Esophagus squamous epithelium (tissue), 5 donors: ENCODE measurements at places on chromosomes 5 and 9.

- no peak for DNase-seq
These were observed 451.1 kb downstream of the BRINP1 start for GRCh38 chr9:118918180-118918579.

DNA sequence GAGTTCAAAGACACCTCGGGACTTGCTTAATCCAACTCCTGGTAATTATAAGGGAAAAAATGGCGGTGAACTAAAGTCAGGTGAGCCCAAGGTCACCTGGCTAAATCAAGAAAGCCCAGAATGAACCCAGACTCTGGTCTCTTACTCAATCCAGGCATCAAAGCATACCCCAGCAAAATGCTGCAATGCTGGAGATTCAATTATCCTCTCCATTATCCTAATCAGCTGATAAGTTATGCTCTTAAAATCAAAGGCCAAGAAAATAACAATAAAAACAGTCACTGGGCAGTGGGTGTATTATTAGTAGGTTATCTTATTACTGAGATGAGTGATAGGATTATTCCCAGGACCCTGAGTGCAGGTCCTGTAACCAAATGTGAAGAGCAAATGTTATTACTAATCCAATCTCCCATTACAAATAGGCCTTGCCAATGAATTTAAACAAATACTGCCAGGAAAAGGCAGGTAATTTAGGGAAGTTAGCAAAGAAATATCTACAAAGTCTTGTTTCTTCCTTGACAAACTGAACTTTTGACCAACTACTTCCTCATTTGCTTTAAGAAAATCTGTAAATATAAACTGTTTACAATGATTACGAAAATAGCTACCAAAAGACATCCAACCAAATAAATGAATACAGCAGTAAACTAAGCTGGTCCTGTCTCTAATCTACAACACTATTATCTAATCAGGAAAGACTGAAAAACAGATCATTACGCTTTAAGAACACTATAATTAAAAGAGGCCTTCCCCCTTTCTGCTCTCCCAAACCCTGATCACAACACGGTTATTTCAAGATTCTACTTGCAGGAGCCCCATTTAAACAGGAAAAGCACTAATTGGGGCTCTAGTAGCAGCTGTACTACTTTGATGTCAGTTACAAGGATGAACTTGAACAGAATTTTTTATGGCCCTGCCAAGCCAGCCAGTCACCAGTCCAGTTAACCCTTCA lies 103.2 kb downstream of the MED27 start:
- no peak for DNase-seq

- DNase-seq = no peak
These were observed 52.8 kb upstream of the XPA start for GRCh38 chr9:97749928-97750327.

DNA sequence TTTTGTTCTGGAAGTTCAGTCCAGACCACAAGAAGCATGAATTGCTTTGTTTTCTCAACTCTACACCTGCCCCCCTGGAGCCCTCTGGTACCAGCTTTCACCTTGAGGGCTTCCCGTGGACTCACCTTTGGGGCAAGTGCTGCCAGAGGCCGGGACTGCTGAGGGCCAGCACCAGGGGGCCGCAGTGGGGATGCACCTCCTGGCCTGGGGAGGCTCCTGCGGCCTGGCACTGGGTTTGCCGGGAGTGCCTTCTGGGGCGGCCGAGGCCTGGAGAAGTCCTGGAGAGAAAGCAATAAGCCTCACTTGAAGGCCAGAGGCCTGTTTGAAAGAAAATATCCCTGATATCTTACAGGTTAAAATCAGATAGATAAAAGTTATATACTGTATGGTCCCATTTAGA lies 21.7 kb downstream of the NIPAL4 start:
- no peak for DNase-seq

DNA sequence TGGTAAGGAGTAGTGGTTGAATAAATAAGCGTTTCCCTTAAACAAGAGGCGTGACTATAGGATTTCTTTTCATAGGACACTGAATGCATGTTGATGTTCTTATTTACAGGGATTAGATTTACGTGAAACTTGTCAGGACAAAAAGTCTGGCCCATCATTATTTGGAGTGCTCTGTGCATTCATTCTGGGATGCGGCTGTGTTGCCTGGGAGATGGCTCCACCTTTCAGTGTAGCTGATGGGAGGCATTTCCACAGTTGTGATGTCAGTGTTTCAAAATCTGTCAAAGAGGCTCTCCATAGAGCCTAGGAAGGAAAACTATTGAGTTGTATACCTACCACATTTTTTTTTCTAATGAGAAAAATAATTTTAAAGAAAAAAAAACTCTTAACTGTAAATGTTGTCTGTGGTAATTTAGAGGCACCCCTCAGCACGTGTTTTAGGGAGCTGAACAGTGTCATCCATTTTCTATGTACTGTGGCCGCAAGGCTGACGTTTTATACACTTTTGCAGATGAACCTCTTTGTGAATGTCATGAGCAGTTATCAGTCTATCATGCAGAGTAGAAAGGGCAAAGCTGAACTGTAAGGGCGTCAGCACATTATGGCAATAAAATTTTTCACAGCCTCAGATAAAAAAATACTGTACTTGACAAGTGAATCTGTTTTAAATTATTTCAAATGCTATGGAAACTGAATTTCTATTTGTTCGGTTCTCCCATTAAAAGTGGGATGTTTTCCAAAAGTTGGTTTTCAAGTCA lies 202.7 kb downstream of the PBX3 start:
- DNase-seq = no peak

DNA sequence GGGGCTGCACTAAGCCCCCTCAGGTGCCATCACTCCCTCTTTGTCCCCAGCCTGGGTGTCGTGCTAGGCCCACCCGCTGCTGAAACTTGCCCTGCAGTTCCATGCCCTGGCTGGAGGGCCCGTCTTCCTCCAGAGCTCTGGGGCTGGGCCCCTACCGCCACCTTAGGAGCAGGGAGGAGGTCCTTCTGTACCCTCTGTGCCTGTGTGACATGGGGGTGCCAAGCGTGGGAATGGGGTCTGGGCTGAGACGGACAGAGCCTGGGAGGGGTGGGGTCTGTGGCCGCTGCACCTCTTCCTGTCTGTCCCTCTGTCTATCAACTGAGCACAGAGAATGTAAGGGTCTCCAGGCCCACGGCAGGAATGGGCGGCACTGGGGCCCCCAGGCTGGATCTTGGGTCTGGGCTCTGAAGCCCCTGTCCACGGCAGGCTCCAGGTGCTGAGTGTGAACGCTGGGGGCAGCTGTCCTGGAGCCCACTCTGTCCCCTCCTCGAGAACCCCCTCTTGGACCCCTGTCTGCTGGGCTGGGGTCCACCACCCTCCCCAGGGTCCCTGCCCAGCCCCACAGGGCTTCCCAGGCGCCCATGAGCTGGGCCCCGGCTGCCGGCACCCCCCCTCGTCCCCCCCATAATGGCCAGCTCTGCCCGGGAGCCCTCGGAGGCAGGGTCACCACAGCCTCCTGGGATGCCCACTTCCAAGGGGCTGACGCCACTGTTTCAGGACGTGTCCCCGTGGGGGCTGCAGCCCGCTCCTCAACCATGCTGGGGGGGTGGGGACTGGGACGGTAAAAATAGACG lies 15.8 kb upstream of the NRARP start:
- no peak for DNase-seq

DNA sequence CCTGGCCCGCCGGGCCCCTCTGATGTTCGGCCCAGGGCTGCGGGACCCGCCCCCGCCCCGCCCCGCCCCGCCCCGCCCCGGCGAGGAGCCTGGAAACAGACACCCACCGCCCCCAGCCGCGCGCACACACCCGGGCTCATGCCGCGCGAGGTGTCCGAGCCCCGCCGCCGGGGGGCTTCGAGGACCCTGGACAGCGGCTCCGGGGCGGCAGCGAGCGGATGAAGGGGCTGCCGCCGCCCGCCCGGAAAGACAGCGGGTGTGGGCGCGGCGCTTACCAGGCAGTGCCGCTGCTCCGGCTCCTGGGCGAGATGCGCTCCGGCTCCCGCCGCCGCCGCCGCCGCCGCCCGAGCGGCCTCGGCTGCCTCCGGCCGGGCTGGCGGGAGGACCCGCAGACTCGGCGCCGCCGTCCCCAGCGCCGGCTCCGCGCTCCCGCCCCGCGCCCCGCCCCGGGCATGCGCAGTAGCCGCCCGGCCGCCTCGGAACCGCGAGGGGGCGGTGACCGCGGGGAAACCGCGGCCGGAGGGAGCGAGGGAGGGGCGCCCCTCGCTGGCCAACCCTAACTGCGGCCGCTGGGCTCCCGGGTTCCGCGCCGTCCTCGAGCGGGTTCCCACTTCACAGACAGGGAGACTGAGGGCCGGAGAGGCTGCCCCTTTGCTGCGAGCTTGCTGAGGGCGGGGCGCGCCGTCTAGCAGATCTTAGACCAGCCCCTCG lies at the start of gene GPRIN1:
Gene GPRIN1, minus strand, starts transcription at position 433 of the 711 bp plus-strand sequence. CDS start 10,322 bp downstream, outside the sequence.
- DNase-seq = no peak

DNA sequence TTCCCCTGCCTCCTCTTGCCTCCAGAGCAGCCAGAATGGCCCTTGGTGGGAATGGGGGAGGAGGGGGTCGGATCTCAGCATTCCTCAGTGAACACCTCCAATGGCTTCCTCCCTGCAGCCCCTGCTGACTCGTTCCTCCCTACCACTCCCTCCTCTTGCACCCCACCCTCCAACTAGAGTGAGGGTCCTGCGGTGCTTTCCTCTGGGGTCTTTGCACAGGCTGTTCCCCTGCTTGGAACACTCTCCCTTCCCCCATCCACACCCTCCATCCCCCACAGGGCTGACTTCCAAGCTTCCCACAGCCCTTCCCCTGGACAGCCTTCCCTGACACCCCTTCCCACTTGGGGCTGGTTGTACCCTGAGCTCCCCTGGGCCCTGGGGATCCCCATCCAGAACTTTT lies 70.4 kb upstream of the NEK6 start:
- DNase-seq = no peak

DNA sequence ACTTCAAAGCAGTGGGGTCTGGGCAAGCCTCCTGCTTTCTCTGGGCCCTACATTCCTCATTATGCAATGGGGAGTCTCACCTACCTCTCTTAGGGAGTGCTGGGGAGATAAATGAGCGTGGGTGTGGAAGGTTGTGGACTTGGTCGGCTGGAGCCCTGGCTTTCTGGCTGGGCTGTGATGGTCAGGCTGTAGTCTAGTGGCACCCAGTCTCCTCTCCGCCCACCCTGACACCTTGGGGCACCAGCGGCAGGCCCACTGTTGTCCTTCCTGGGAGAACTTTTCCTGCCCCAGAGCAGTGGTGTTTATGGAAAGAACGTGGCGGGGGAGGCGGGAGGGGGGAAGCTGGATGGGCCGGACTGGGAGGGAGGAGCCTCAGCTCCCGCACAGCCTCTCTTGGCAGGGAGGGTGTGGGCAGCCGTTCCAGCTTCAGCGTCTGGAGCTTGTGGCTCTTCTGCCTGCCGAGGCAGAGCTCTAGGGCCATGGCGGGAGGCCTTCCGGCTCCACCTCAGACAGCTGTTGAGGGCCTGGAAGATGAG lies 4.1 kb downstream of the PTGS1 start:
- DNase-seq = no peak

- no peak for DNase-seq
These were observed 105.6 kb upstream of the TXNDC8 start for GRCh38 chr9:110443146-110443865.
